Sciatic nerve (tissue), 2 donors: ENCODE measurements at places on chromosomes 6 and 20.

- DNase-seq: no peak
Observed at GRCh38 chr6:35014341-35014740, 125.3 kb downstream of the ANKS1A start.

- DNase-seq: peak; percentile 79
Observed at GRCh38 chr20:62929051-62929538, 2.8 kb upstream of the DIDO1 start.

GRCh38 chr6:40532349-40533000 lies 54.7 kb downstream of the LRFN2 start:
- no peak for DNase-seq

DNA sequence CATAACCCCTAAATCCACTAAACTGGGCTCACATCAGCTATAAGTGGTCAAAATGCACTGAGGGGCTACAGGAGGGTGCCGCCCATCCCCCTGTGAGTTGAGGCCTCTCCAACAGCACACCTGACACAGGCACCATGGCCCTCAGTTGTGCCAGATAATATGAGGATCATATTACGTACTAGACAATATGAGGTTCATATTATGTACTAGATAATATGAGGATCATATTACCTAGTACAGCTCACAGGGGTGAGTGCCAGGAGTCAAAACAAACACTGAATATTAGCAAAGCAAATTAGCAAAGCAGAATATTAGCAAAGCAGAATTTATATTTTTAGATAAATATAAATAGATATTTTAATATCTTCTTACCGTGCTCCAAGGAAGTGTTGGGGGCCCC lies 35.3 kb downstream of the CD24 start:
- DNase-seq: no peak

DNA sequence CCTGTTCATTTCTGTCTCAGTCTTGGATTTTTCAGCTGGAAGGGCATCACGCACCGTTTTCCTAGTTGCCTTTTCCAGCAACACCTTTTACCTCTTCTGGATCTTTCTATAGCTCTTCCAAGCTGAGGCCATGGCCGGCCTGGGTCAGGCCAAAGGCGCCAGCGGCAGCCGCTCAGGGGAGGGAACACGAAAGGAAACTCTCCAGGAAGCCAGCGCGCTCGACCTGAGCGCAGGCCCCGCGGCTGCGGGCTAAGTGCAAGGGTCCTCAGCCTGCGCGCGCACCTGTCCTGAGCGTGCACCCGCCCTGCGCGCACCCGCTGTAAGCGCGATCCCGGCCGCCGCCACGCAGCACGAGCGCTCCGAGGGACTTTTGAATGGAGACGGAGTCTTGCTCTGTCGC lies 43.8 kb upstream of the TMEM181 start:
- DNase-seq: no peak

DNA sequence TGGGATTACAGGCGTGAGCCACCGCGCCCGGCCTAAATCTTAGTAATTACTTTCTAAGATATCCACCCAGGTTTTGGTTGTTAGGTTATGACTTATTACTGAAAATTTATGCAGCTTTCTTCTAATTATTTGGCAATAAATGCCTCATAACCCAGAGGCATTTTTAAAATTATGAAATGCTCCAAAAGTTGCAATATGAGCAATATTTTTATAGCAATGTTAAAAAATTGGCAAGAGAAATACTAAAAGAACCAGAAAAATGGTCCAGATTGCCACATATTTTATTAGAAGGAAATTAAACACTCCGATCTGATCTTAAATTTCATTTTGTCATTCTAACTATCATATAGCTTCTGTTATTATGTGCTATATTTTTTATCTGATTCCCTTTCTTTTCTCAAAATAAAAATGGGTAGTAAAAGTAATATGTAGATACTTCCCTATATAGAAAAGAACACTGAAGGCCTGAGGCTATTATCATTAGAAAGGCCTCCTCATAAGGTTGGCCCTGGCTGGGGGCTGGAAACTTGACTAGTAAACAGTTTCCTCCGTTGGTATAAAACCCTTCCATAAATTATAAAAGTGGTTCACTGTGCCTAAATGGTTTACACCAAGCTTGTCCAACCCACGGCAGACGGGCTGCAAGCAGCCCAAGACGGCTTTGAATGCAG lies 22.1 kb downstream of the BLOC1S5 start:
- no peak for DNase-seq

DNA sequence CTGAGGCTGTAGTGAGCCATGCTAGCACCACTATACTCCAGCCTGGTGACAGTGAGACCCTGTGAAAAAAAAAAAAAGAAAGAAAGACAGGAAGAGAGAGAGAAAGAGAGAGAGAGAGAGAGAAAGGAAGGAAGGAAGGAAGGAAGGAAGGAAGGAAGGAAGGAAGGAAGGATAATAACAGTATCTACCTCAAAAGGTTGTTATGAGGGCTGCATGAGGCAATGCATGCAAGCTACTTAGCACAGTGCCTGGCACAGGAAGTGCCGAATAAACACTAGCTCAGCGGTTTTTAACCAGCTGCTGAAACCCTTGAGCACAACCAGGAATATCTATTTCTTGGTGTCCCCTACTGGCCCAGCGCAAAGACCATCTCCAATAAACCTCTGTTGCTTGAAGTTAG lies 62.3 kb upstream of the TBC1D7 start:
- no peak for DNase-seq

DNA sequence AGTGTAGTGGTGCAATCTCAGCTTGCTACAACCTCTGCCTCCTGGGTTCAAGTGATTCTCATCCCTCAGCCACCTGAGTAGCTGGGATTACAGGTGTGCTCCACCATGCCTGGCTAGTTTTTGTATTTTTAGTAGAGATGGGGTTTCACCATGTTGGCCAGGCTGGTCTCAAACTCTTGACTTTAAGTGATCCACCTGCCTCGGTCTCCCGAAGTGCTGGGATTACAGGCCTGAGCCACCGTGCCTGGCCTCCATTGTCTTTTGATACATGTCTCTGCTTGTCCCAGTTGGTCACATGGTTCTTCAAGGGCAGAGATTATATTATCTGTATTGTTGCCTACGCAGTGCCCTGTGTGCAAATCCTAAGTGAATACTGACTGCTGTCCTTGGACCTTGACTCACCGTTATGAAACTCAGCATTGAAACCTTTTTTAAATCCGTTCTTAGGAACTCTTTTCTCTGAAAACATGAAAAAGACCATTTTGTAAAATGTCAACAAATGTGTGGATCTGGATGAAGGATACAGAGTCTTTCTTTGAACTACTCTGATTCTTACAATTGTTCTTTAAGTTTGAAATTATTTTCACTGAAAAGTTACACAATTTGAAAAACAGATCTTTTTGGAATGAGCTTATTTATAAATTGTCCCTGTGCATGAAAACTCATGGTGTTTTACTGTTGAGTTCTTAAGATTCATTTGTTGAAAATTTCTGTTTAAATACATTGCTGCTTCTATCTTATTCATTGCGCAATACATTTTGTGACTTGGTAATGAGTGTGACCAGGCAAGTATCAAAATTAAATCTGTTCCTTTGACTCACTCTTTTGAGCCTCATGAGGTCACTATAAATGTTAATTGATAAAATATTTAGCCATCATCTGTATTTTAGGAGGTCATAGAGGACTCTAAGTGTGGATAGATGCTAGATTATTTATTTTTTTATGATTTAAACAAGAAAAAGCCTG lies 293.5 kb downstream of the UTRN start:
- DNase-seq: no peak

- no peak for DNase-seq
Observed at GRCh38 chr6:122778985-122779661, 393 bp upstream of the FABP7 start.

- DNase-seq: no peak
Observed at GRCh38 chr6:8180327-8181159, 78.2 kb upstream of the EEF1E1 start.

DNA sequence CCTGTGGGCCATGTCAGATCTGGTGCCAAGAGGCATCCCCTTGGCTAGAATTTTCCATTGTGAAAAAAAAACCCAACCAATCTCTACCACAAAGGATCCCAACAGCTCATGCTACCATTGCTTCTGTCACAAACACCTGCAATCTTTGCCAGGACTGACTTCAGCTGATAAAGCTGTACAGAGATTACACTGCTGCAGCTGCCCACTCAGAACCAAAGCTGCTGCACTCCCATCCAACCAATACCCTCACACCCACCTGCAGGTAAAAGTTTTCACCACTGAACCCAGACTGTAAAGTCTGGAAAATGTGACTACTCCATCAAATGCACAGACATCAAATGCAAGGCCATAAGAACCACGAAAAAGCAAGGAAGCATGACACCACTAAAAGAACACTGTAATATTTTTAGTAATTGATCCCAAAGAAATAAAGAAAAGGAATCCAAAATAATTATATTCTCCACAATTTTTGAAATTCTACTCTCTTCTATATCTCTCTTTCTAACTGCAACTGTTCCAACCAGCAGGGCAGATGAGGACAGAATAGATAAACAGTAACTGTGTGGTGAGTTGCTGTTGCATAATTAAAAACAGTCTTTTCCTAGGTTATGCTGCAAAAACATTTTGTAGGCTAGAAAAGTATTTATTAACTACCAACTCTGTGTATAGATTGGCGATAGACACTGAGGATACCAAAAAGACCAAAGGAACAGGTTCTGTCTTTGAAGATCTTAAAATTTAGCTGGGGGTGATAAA lies 128.0 kb upstream of the MCHR2 start:
- no peak for DNase-seq

DNA sequence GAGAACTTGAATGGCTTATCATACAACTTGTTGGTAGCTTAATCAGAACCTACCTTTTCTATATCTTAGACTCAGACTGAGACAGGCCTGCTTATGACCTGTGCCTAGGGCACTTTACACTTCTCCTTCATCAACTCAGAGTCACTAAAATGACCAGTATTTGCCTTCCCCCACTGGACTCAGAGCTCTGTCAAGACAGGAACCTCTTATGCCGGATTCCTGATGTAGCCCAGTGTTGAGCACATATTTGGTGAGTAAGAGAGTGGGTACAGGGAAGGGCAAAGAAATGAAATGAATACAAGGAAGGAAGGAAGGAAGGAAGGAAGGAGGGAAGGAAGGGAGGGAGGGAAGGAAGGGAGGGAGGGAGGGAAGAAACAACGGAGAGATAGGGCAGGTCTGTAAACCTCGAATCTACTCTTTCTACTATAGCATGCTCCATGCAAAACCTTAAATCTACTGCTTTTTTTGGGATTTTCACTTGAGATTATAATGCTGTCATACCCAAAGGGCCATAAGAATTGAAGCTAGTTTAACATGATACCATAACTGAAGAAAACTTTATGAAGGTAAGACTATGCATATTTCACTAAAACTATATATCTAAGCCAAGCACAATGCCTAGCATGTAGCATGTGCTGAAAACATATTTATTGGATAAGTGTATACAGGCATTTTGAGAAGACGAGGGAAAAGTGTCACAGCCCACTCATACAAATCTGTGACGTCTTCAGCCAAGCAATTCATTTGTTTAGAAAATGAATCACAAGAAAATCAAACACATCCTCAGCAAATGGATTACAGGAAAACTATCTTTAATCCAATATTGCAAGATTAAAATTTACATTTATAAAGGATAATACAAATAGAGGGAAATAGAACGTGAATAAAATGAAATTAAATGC lies 89.9 kb downstream of the RFX6 start:
- no peak for DNase-seq

DNA sequence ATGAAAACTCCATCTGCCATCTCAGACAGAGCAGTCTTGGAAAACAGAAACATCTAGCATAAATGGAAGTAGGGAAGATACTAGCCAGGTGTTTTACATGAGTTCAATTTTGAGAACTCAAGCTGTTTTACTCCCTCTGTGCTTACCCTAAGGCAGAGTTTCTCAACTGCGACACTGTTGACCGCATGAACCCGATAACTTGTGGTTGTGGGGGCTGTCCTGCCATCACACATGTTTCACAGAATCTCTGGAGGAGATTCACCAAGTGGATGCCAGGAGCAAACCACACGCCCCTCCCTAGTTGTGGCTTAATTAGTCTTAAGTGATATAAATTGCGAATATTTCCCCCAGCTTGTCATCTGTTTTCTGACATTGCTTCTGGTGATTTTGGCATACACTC lies 2.3 kb upstream of the SERPINB6 start:
- no peak for DNase-seq

- no peak for DNase-seq
Observed at GRCh38 chr6:3220366-3220765, 7.1 kb downstream of the TUBB2B start.

GRCh38 chr6:96094077-96094476 lies 78.3 kb downstream of the FUT9 start:
- no peak for DNase-seq

GRCh38 chr20:54026295-54027064 lies 43.9 kb downstream of the BCAS1 start:
- DNase-seq: no peak

- DNase-seq: peak; percentile 28
Observed at GRCh38 chr20:44010162-44010704, 95.6 kb downstream of the TOX2 start.

- no peak for DNase-seq
Observed at GRCh38 chr6:55011034-55011433, 163.3 kb upstream of the HCRTR2 start.
